Posterior vena cava (tissue), 2 donors: ENCODE measurements at places on chromosomes 7 and 10. TPM values are rescaled to one million over a fixed set of nuclear protein-coding genes. Genes with fewer than 3 reads are reported as not detected.

ARPC1A gene
- total RNA-seq, result 85.5 TPM

GBX1 gene
- total RNA-seq, result not detected

TMEM130 gene
- total RNA-seq, result 1.6 TPM

ODAD2 gene
- 2.9 TPM for total RNA-seq

ADCYAP1R1 gene
- 1.8 TPM for total RNA-seq

CRHR2 gene
- total RNA-seq, result 0.10 TPM

ELFN1 gene
- 1.2 TPM for total RNA-seq

STEAP2 gene
- 45.9 TPM for total RNA-seq

CALML3 gene
- total RNA-seq, result not detected

C10orf67 gene
- total RNA-seq, result not detected

CNTNAP2 gene
- total RNA-seq, result not detected

PNPLA8 gene
- 39.6 TPM for total RNA-seq

CYP3A5 gene
- total RNA-seq, result 0.62 TPM

FAM237B gene
- total RNA-seq, result not detected

HOGA1 gene
- total RNA-seq, result 4.1 TPM

LRRC72 gene
- not detected for total RNA-seq

MBLAC1 gene
- 1.6 TPM for total RNA-seq

GSAP gene
- 9.7 TPM for total RNA-seq

MUC3A gene
- 0.74 TPM for total RNA-seq

LIPK gene
- total RNA-seq, result not detected

KLLN gene
- total RNA-seq, result 0.88 TPM

NCOA4 gene
- 123 TPM for total RNA-seq

BBS9 gene
- 16.8 TPM for total RNA-seq

PTPN20 gene
- 1.1 TPM for total RNA-seq

PRR15 gene
- 0.88 TPM for total RNA-seq

IL2RA gene
- total RNA-seq, result 0.81 TPM

MDFIC gene
- 27.0 TPM for total RNA-seq

TNS3 gene
- 64.8 TPM for total RNA-seq

HOXA3 gene
- 7.2 TPM for total RNA-seq
